GM13976 (cell line): ENCODE measurements at places on chromosomes 6 and 20.
A peak's percentile ranks its signal among the peaks of the same experiment; 100 is the strongest.

DNA sequence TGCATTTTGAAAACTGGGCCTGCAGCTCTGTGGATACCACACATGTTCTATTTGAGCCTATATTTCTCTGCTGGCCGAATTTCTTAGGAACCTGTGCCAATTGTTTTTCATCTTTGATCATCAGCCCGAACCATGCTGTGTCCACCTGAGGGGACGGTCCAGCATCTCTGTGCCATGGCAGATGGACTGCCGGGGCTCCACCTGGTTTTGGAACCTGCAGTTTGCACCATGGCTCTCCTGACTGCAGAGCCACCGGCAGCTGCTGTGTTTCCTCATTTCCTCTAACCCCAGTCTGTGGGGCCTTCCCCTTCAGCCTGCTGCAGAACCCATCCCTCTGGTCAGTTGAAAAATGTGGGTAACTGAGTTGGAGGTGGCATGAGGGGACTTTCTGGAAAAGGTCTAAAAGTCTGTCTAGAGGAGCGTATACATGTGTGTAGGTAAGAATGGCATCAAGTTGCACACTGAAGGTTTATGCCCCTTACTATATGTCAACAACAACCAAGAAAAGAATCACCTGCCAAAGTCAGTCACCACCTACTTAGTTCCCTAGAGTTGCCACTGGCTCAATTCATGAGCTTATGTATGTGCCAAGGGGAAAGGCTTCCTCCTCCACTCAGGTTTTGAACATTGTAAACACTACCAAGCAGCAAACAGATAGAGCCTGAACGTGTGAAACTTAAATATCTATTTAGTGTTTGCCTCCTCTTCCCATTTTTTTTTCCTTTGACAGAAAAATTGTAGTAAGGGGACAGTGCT, 548.2 kb downstream of the PRKN start:
- DNase-seq = no peak

DNA sequence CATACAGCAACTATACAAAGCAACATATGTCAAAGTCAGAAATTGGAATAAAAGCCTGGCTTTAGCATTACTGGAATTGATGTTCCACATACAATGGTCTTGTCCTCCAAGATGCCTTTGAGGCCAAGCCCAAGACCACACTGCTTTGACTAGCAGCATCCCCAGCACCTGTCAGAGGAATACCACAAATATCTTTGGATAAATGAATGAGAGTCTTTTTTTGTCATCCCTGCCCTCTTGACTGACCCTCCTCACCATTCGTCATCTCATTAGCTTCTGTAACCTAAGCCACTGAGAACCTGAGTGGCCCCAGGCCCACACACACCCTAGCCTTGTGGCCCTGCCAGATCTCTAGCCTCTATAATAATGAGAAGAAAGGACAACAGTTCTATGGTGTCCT, 48.5 kb downstream of the TNFRSF21 start:
- no peak for DNase-seq

DNA sequence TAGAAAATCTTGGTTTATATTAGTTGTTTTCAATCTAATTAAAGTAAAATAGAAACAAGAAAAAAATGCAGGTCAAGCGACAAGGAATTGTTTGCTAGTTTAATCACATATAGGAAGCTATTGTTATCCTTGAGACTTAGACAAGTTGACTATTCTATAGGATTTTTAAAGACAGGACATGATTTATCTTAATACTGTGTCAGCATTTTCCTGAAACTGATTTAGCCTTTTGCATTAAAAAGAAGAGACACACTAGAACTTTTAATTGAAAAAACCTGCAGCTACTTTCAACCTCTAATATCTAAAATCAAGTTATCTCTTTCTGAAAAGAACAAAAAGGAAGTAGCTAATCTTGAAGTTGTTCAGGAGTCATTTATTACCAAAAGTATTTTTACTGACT, 246.2 kb downstream of the PHF3 start:
- DNase-seq = no peak

- DNase-seq = no peak
Observed at GRCh38 chr6:158472447-158472846, 87.4 kb upstream of the TMEM181 start.

DNA sequence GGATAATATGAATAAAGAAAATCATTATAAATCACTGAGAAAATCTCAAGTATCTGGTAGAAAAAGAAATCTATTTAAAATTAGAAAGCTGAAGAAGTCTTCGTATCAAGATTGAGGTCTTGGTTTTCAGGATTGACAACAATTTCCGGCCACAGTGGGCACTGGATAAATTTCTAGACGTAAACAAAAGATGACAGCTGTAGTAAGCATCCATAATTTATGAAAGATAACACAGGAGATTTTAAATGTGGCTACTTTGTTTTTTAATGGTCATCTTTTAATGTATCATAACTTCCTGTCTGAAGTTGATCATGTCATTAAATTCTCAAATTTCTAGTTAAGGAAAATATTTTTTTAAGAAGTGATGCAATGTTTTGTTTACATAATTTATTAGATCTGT, 444.2 kb downstream of the HTR1B start:
- DNase-seq = no peak

DNA sequence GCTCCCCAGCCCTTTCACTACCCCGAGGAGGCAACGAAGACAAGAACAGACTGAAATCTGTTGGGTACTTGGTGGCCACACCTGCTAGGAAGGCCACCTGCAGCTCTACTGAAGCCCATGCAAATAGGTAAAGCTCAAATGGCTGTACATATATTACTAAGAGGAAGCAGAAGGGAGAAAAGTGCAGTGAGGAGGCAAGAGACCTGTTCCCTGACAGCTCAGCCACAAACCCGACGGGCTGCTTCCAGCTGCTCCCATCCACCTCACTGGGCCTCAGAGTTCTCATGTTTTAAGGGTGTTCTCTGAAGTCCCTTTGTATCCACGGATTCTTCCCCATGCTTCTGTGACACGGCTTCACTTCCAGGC, 24.6 kb downstream of the TRAM2 start:
- DNase-seq = peak; percentile 41

- DNase-seq = peak; percentile 68
Observed at GRCh38 chr6:43977404-43978111, 149.7 kb downstream of the MRPL14 start.

DNA sequence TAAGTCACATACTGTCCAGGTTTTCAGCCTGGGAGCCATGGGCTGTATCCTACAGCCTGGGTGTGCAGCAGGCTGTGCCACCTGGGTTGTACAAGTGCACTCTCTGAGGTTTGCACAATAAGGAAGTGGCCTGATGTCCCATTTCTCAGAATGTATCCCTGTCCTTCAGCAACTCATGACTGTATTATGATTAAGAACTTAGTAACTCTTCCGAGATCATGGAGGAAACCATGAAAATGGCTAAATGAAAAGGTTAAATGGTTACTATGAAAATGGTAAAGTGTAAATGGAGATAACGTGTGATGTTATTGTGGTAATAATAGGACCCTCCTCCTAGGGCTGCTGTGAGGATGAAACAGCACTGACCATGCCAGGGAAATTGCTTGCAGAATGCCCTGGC, 227.6 kb downstream of the ANKRD60 start:
- DNase-seq = no peak

DNA sequence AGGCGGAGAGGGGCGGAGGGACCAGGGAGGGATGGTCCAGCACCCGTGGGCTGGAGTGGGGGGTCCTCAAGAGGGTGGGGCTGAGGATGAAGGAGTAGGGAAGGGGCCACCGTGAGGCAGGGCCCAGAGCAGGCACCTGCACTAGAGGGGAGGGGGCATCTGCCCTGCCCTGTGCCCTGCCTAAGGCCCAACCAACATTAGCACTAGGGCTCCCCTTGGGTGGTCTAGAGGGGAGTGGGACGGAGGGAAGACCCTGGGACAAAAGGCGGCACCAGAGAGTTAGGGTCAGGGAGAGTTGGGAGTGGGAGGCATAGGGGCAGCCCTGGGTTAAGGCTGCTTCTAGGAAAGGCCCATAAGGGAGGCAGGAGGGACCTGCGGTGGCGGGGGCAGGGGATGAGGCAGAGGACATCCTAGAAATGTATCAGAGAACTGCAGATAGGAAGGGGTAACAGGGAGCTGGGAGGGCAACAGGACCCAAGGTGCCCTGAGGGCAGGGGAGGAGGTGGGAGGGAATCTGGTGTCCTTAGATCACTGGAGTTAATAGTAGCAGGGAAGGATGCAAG, 24.5 kb downstream of the HLA-F start:
- peak; percentile 44 for DNase-seq

GRCh38 chr20:31838646-31839292, 6.6 kb downstream of the FOXS1 start:
- no peak for DNase-seq

GRCh38 chr6:140276719-140277118, 902.3 kb upstream of the CITED2 start:
- DNase-seq = no peak

- no peak for DNase-seq
Observed at GRCh38 chr20:55701467-55701866, 303.9 kb downstream of the CBLN4 start.

DNA sequence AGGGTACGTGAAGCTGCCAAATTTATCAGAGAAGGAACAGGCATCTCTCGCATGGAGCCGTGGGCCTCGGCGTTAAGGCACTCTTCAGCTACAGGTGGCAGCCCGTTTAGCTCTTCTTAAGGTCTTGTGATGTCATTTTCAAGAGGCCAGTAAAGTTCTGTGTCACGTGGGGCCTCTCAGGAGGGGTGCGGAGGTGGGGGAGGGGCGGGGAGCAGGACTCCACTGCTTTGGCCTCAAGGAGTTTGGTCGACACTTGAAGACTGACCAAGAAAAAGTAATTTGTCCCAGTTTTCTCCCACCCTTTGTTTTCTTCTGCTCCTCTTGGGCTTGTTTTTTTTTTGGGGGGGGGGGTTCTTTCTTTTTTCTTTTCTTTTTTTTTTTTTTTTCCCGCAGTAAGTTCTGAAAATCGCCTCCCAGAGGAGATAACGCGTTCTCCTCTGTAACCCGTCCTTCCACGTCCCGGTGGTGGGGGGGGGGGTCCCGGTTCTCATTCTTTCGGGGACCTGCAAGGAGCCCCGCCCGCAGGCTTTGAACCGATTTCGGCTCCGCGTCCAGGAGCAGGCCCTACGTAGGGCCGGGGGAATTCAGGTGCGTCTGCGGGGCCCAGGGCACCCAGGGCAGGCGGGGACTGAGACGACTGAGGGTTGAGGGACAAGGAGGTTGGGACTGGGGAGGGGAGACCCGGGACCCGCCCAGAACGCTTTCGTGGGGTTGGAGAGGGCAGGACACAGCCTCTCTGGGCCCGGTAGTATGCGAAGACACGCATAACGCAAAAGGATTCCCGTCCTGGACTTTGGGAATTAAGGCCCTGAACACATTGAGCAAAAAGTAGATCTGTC, 26.0 kb downstream of the GPX6 start:
- peak; percentile 80 for DNase-seq

GRCh38 chr20:2101057-2101864, at the start of gene STK35:
STK35 (plus strand) TSS chr20:2101827; CDS start chr20:2101882, 55 bp downstream.
- peak; percentile 86 for DNase-seq

DNA sequence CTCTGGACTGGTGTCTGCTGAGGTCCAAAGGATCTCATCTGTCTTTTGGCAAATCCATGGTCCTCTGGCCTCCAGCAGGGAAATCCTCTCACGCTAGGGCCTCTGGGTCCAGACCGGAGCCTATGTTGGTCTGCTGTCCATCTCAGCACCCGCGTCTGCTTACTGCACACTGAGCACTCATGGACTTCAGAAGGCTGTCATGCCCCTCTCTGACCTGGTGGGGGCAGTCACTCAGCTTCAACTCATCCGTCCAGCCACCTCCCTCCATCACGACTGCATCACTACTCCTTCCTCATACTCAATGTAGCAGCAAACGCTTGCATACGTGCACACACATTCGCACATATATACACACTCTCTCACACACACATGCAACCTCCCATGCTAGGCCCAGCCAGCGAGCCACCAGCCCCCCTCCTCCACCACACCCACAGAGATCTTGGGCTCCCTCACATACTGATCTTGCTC, 33.3 kb downstream of the GABRR2 start:
- DNase-seq = peak; percentile 89

GRCh38 chr20:44586289-44586911, 4.0 kb downstream of the PKIG start:
- DNase-seq = peak; percentile 42

DNA sequence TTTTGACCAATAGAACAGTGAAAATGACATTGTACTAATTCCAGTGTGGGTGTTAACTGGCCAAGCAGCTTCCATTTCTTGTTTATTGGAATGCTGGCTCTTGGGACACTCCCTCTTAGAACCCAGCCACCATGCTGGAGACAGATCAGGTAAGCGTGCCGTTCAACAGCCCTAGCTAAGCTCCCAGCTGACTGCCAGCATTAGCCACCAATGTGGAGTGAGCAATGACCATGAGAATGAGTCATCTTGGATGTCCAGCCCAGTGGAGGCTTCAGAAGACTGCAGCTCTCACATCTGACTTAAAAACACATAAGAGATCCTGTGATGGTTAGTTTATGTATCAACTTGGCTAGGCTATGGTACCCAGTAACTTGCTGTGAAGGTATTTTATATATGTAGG, 3.0 kb upstream of the LINC00237 start:
- DNase-seq = no peak

- DNase-seq = no peak
Observed at GRCh38 chr6:160457823-160458222, 109.6 kb downstream of the SLC22A3 start.

GRCh38 chr6:107173779-107174178, 58.5 kb upstream of the BEND3 start:
- no peak for DNase-seq

DNA sequence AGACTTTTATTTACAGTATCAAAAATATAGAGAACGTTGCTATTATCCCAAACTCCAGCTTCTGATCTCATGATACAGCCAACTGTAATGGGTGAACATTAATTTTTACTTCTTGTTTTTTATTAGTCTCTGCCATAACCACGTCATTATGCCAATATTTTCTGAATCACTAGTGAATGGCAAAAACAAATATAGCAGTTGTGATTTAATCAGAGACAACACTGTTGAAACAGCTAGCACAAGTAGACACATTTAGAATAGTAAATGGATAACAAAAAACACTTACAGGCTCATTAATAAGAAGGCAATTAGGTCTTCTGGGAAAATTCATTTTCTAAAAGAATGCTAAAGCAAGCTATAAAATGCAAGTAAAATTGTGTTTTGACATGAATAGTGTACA, 8.1 kb downstream of the PTPRK start:
- no peak for DNase-seq

- no peak for DNase-seq
Observed at GRCh38 chr6:154001494-154002285, 37.4 kb upstream of the OPRM1 start.

DNA sequence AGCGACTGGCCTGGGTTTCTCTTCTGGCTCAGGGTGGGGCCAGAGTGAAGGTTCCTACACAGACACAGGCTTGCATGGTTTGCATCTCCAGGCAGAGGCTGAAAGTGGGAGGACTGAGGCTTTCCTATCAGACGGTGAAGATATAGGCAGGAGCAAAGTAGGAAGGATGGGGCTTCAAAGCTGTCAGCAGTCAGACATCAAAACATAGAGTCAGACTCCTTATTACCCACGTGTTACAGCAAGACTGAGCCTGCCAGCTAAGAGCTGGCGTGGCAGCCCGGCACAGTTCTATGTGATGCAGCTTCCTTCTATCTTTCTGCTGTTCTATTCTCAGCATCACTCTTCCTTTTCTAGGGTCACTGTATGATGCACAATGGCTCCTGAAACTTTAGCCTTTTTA, 445.1 kb downstream of the DOK5 start:
- DNase-seq = no peak
